ENCODE measurements at places on chromosomes 16 and 17.

DNA sequence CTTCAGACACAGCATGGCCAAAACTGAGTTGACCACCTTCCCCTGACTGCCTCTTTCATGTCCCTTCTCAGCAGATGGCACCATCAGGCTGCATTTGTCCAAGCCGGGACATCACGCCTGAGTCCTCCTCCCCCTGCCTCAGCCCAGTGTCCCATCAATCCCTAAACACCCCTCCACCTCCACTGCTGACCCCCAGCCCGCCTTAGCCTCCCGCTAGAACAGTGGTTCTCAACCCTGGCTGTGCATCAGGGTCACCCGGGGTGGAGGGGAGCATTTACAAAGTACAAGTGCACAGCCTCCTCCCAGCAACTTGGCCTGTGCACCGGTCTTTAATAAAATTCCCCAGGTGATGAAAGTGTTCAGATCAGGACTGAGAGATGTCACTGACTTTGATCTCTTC lies 4.0 kb downstream of the C16orf82 start:
- DNase-seq, result no peak

GRCh38 chr17:30021708-30022317 lies 80.4 kb downstream of the EFCAB5 start:
- DNase-seq, result no peak

- no peak for DNase-seq
Observed at GRCh38 chr17:76727745-76728456, 1.3 kb downstream of the METTL23 start.

DNA sequence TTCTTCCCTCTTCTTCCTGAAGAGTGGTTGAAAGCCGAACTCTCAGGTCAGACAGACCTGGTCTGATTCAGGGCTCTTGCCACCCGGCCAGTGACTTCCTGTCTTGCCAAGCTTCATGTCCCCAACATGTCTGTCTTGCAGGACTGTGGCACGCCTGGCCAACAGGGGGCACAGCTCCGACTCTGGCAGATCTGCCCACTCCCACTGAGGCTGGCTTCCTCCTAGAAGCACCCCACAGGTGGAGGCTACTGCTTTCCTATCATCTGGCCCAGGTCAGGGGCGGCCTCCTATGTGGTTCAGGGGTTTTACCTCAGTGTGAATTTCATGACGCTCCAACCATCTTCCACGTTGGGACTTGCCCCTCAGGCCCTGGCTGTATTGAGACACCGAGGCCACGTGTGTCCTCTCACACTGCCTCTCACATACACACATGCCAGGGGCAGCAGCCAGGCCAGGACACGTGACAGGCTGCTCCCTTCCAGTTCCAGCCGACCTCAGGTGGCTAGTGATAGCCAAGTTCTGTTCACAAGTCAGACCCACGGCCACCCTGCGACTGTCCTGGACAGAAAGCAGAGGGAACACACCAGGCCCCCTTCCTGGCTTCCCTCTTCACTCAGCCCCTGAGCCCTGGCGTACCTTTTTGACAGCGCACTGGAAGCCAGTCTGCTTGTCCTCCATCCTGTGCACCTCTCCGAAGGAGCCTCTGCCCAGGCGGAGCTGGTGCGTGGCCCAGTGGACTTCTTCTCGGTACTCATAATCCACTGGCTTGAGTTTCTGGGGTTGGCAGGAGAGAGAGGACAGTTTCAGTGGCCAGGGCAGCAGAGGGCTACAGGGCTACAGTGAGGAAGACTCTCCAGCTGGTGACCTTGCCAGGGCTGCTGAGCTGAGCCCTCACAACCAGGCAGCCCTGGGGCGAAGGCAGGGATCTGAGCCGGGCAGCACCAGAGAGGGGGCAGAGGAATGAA lies 22.6 kb upstream of the SPATA32 start:
- DNase-seq, result no peak

DNA sequence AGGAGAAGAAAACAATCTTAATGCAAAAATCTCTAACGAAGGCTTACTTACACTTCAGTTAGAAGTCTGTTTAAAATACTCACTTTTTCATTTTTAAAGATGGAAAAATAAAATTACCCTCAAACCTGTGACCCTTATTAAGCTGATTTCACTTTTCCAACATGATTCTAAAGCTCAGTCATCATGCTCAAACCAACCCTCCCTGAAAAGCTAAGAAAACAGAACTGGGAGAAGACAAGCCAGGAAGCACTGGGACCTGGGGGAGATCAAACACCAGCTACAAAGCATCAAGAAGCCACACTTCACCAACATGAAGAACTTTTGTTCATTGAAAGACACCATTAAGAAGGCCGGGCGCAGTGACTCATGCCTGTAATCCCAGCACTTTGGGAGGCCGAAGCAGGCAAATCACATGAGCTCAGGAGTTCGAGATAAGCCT lies 88.8 kb downstream of the LITAF start:
- no peak for DNase-seq

DNA sequence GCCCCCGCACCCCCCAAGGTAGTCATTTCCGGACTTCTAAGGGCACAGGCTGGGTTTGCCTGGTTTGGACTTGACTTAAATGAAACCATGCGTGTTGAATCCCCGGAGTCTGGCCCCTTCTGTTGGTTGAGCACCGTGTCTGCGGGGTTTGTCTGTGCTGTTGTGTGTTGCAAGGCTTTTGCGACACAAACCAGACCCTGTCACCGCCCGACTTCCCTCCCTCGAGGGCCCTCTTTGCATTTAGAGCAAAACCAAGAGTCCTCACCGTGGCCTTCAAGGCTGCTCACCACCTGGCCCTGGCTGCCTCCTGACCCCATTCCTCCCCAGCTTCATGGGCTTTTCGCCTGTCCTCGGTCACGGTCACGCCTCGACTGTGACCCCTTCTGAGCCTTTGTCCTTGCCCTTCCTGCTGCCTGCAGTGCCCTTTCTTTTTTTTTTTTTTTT lies 7.4 kb downstream of the CRISPLD2 start:
- no peak for DNase-seq

GRCh38 chr16:6131526-6132050 lies 1034.0 kb upstream of the EEF2KMT start:
- no peak for DNase-seq

GRCh38 chr17:79624718-79625478 lies 14.0 kb upstream of the RBFOX3 start:
- DNase-seq, result no peak

Measured in substantia nigra (tissue), 51 donors.